GM04504 (cell line): ENCODE measurements at places on chromosomes 2 and 18.
A peak's percentile ranks its signal among the peaks of the same experiment; 100 is the strongest.

DNA sequence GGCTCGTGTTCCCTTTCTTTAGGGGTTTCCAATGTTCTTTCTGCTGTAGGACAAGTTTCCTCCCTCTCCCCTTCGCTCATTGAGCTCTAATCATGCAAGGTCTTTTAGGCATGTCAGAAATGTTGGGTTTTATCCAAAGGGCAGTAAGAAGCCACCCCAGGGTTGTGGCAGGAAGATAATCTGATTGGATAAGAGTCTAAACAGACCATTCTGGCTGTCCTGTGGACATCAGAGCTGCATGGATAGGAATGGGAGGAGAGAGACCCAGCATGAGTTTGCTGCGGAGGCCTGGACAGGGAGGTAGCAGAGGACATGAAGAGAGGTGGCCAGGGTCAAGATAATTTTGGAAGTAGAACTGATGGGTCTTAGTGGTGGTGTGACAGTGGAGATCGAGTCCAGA is 88.2 kb downstream of the ACKR3 start:
- no peak for DNase-seq

GRCh38 chr18:74996055-74996454 is 212.9 kb downstream of the PTGR3 start:
- DNase-seq, result no peak

DNA sequence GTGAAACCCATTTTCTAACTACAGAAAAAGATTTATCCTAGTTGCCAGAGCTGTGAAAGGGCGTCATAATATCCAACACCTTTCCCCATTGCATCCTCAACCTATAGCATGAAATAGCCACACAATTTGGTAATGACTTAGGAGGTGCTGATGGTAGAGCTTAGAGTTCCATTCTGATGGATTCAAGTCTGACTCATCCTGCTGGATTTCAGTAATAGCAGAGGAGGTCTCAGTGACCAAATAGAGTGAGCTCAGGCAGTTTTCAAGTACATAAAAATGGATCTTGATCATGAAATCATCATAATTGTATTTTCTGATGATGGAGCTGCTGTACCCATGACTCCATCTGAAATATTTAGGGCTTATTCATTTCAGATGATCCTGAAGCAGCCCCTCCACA is 270.7 kb upstream of the KLHL29 start:
- DNase-seq, result no peak

DNA sequence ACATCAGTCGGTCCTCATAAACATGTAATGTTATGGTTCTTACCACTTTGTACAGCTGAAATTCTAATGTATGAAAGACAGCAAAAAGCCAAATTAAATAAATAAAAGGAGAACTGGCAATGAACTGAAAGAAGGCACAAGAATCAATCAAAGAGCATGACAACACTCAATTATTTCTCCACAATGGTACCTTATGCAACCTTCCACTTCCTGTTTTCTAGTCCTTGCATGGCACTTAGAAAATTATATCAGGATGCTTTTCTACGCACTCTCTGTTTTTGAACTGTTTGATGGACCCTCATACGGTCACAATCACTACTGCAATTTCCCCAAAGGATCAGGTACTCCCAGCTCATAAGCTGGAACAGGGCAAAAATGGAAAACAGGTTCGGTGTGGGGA is 81.6 kb downstream of the EPB41L3 start:
- DNase-seq, result no peak

DNA sequence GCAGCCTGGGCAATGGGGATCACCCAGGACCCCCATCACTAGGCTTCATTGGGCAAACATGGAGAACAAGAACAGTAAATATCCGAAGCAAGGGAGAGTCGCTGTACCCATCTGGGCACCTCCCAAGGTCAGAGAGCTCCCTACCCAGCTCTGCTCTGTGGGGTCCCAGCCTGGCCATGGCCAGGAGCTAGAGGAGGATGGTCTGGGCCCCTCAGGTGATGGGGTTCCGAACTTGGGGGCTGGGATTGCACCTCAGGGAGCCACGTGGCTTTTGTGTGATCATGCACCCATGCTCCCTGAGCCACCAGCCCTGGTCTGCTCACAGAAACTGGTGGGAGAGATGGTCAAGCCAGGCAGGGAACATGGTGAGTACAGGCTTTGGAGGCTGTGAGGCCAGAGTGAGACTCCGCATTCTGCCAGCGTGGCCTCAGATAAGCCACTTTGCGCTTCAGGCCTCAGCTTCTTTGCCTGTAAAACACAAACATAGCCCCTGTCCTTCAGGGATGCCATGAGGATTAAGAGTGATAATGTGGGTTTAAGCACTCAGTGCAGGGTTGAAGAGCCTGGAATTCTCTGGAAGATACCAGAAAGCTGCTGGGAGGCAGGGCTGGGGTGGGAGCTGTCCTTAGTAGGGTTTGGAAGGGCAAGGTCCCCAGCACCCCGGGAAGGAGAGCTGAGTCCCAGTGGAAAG is 3.0 kb upstream of the NMUR1 start:
- DNase-seq, result no peak

DNA sequence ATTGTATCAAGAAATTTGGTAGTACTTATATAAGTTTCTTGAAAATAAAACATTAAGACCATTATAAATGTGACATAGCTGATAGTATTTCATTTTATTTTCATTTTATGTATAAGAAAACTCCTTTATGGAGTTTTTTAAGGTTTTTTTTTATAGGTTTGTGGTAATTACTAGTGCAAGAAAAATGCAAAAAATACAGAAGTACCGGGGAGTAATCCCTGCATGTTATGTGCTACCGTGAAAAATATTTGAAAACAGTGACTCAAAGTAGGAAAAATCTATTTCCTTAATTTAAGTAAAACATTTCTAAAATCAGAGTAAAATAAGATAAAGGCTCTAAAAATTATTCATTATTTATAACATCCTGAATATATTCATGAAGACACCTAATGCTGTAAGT is 21.6 kb downstream of the ZSWIM2 start:
- no peak for DNase-seq

- no peak for DNase-seq
Measured at GRCh38 chr2:16950436-16950835, 284.8 kb upstream of the CYRIA start.

DNA sequence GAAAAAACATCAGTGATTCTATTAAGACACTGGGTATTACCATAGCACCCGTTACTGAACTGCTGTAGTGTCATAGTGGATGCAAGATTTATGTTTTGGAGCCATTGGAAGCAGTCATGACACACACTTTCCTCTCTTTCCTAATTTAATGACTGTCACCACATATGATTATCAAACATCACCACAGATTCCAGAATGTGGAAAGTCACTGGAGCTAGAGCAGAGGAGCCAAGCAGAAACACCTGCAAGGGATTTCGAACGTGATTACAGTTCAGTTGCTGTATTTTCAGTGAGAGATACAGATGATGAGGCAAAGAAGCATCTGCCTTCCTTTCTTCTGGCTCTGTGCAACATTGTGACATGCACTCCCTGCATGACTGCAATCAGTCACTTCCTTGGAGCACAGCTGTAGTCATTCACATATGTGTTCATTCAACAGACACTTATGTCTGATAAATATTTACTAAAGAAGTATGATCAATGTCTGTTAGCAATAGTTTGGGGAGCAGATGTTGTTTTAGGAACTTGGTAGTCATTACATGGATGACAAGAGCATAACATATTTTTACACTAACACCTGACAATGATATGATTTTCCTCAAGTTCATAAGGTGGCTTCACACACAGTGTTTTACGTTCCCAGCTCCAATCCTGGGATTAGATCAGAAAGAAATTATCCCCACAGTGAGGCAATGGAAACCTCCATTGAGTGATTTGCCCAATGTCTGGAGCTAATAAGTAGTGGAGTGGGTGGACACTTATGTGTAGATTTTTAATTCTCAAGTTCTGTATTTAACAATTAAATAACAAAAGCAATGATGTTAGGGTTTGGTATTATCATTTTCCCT is 416.6 kb downstream of the PLCL1 start:
- no peak for DNase-seq

DNA sequence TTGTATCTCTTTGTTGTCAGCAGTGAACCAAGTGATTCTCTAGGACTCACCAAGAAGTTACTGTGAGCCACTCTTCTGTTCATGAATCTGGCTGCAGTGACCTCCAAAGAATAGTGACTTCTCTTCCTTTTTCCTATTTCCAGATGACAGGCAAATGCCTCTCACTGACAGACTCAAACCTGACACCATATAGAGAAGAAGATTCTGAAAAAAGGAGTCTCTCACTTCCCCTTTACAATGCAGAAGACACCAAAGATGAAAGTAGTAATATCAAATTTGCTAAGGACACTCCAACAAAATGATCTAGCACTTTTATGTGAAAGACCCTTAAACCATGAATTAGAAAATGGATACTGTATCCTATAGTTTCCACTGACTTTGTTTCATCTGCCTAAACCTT is 44.4 kb upstream of the SETBP1 start:
- DNase-seq, result no peak

DNA sequence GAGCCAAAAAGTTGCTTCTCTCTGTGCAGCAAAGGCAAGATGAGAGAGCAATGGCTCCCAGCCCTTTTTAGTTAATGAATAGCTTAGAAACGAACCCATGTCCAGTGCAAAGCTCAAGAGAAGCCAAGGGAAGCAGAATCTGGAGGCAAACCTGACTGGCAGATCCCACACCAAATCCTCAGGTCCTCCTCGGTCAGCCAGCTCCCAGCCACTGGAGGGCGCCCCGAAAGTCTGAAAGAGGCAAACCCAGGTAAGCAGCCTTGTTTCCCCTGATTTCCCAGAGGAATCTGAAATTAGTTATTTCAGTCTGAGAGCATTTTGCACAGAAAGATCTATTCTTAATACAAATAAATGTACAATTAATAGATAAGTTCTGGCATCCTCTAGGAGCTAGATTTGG is 71.3 kb upstream of the PID1 start:
- no peak for DNase-seq

DNA sequence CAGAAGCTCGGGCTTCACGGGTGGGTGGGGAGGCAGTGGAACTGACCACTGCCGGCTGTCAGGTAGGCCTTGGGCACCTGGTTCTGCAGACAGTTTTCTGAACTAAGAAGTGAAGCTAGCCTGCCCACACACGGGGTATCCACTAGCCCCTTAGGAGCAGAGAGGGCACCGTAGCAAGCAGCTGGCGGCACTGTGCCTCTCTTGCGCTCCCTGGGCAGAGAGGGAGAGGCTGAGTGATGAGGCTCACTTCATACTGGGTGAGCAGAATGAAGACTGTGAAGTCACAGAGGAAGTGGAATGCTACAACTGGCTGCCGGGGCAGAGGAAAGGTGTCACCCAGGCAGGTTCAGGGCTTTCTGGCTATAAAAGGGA is 753 bp downstream of the ITPRIPL1 start:
- DNase-seq, result no peak

DNA sequence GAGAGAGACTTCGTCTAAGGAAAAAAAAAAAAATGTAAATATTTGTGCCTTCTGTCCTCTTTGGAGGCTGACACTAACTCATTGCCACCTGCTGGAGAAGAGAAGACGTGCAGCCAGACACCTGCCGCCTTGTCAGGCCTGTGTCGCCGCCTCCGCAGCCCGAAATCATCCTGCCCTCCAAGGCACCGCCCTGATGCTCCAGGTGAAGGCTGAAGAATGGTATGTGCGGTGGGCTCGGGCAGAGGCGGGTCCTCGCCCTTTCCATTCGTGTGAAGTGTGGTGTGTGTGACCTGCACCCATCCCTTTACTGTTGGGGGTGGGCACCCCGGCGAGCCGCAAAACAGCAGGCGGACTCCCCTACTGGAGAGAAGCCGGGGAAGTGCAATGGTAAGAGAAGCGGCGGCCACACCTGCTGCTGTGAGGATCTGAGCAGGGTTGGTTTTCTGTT is 60.4 kb downstream of the FAM161A start:
- DNase-seq, result peak; percentile 16

GRCh38 chr2:123935405-123935804 is 89.7 kb upstream of the CNTNAP5 start:
- no peak for DNase-seq

DNA sequence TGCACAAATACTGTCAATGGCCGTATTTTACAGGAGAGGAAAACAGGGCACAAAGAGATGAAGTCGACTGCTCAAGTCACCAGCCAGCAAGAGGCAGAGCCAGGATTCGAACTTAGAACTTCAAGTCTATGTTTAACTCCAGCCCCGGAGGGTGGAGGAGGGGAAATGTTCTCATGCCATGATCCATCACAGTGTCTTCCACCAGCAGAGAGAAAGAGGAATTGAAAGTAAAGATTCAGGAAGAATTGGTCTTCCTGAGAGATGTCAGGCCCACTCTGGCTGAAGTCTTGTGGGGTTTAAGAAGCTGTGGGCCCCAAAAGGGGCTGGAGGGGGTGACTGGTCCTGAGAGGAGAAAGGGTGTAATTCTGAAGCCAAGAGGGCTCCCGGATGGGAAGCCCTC is 260.0 kb downstream of the TNS1 start:
- no peak for DNase-seq

- DNase-seq, result no peak
Measured at GRCh38 chr2:199902486-199903110, 8.5 kb upstream of the C2orf69 start.

DNA sequence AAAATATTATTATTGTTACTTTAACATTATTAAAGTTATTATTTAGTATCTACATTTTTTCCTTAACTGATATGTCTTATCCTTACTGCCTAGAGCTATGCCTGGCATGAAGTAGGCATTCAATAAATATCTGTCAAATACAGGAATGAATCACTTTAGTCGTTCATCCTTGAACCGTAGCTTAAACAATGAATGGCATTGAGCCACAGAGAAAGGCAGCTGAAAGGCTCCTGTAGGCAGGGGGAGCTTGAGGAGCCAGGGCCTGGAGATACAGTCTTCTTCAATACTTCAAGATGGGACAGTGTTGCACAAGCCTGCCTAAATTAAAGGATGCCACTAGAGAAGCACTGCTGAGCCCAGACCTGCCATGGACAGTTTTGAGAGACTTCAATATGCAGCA is 22.5 kb downstream of the CYRIA start:
- no peak for DNase-seq

- no peak for DNase-seq
Measured at GRCh38 chr18:45326505-45326904, 288.8 kb upstream of the SLC14A2 start.

GRCh38 chr2:47094511-47095142 is 60.5 kb downstream of the STPG4 start:
- DNase-seq, result no peak

- peak; percentile 8 for DNase-seq
Measured at GRCh38 chr2:138787053-138787666, 7.0 kb upstream of the NXPH2 start.

GRCh38 chr2:58073751-58074150 is 27.1 kb downstream of the VRK2 start:
- DNase-seq, result no peak

GRCh38 chr18:10588975-10589374 is 63.1 kb downstream of the NAPG start:
- DNase-seq, result no peak
